ENCODE measurements at places on chromosomes 5 and 9. TPM values are rescaled to one million over a fixed set of nuclear protein-coding genes. Genes with fewer than 3 reads are reported as not detected.

SPINK1 gene
- 274 TPM for total RNA-seq

- no peak for DNase-seq
These were observed 602 bp upstream of the CD274 start for GRCh38 chr9:5449521-5450358.

- DNase-seq = no peak
These were observed 61.3 kb downstream of the ENC1 start for GRCh38 chr5:74579215-74579614.

GRCh38 chr5:149857499-149857898 is 87.1 kb downstream of the PDE6A start:
- DNase-seq = no peak

DNA sequence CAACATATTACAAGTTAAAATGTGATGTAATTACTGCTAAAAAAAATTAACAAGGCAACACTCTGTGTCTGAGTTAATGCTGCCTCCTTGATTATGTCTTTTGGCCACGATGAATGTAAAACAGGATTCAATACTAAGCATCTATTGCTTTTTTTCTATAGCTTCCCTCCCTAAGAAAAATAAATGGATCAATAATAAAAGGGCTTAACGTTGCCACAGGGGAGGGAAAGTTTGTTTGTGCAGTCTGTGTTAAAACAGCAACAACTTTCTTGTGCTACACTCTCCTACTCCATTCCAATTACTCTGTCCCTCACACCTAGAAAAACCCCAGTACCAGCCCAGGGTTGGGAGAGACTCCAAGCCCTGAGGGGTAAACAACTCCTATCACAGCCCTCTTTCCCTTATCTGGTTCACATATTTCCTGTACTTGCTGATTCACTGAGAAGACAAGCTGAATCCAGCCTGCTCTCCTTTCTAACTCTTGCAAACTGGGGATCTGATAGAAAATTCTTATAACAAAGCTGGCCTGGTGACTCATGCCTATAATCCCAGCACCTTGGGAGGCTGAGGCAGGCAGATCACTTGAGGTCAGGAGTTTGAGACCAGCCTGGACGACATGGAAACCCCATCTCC is 44.8 kb downstream of the PTPN3 start:
- no peak for DNase-seq
